ENCODE measurements at places on chromosomes 2 and 18.

- DNase-seq: no peak
Measured at GRCh38 chr2:196427986-196428634, 211.4 kb upstream of the CCDC150 start.

- DNase-seq: no peak
Measured at GRCh38 chr2:586641-587076, 90.5 kb downstream of the TMEM18 start.

GRCh38 chr2:114922076-114922475 is 479.6 kb downstream of the DPP10 start:
- no peak for DNase-seq

- no peak for DNase-seq
Measured at GRCh38 chr2:9093324-9093723, 89.8 kb upstream of the MBOAT2 start.

DNA sequence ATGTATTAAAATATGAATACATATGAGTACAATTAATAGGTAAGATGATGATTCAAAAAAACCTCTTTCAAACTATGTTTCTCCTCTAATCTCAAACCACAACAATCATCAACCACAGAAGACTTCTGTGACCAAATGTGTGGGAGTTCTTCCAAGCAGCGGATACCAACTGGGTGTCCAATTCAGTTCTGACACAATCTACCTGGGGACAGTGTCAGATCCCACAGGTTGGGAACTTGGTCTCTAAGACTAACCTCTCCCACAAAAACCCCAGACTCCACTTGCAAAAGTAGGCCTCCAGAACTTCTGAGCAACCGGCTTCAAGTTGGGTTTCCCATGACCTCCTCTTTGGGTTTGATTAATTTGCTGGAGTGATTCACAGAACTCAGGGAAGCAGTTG is 26.9 kb downstream of the FASTKD1 start:
- no peak for DNase-seq

DNA sequence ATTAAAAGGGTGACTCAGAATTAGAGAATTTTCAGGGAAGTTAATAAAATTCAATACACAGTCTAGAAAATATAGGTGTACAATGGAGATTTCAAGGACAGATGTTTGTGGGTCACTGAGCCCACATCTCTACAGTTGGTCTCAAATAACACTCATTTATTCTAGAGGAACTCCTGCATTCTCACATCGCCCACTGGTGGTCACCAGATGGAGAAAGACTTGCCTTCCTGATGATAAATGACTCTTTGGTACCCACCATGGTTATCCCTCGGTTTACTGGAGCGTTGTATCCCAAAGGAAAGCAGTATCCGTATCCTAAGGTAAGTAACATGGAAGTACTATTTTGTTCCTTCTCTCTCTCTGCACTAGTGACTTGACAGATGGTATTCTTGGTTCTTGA is 1297.1 kb downstream of the DPP10 start:
- DNase-seq: no peak

- DNase-seq: no peak
Measured at GRCh38 chr2:55311444-55311870, 42.4 kb upstream of the MTIF2 start.

DNA sequence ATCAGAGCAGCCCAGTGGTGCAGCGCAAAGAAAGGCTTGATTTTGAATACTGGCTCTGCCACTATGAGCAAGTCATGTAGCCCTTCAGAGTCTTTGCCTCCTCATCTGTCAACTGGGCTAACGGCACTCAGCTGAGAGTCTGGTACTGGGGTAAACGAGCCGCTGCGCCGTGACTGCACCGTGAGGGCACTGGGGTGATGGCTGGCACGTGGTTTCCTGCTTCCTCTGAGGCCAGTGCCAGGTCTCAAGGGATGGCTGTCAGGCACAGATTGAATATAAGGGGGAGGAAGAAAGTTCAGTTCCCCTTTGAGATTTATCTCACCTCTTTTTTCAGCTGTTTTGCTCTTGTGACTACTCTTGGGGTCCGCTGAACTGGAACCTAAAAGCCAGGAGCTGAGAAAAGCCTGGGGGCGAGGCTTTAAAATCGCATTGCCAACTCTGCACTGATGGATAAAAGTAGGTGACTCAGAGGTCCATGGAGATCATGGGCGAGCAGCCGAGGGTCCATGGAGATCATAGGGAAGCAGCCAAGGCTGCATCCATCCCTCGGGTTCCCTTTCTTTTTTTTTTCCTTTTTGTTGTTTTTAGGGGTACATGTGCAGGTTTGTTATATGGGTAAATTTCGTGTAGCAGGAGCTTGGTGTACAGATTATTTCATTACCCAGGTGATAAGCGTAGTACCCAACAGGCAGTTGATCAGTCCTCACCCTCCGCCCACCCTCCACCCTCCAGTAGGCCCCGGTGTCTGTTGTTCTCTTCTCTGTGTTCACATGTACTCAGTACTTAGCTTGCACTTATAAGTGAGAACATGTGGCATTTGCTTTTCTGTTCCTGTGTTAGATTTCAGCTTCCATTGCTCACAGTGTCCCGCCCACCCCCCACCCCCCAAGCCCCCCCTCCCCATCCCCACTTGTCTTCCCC is 114.3 kb downstream of the SPP2 start:
- DNase-seq: no peak

DNA sequence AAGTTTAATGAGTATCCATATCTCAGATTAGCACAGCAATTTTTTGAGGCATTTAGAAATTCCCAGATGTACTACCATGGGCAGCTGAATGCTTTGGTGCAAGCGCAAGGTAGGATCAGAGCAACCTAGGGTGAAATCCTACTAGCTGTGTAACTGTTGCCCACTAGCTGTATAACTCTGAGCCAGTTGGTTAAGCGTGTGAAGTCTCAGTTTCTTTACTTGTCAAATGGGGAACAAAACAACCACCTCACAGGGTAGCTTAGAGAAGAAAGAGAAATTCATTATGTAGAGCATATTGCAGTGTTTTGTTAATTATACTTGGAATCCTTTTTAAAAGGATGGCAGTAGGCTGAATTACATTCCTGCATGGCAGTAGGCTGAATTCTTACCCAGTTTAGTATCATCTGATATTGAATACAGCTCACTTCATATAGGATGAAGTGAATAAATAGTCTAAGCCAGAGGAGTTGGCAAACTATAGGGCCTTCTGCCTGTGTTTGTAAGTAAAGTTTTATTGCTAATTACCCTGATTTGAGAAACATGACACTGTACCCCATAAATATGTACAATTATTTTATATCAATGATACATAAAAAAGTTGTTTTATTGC is 180.7 kb downstream of the PLCL1 start:
- no peak for DNase-seq

GRCh38 chr2:108586116-108586515 is 51.8 kb downstream of the LIMS1 start:
- DNase-seq: no peak

- DNase-seq: no peak
Measured at GRCh38 chr2:60385648-60386047, 167.8 kb downstream of the BCL11A start.

GRCh38 chr2:36493306-36493705 is 104.7 kb downstream of the FEZ2 start:
- DNase-seq: no peak

- DNase-seq: no peak
Measured at GRCh38 chr2:11031876-11032275, 120.1 kb downstream of the KCNF1 start.

DNA sequence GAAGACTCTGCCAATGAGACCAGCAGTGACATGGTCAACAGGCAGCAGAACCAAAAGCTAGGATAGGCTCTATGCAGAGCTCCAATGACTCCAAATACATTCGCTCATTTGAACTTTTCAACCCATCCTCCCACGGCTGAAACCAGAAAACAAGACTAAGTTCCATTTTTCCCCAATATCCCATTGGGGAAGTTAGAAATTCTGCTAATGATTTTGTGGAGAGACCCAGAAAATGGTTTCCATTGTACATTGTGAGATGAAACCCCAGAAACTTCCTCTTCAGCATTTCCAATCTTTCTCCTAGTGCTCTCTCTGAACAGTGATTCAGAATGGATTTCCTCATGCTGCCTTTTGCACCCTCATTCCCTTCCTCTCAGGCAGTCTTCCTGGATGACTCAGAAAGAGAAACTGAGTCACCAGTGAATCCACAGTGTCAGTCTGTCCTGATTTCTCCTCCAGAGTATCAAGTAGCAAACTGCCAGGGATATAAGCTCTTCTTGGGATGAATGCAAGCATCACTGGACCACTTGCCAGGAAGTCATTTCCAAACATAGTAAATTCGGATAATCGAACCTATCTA is 467.7 kb upstream of the ID2 start:
- no peak for DNase-seq

GRCh38 chr2:30351116-30351515 is 95.9 kb upstream of the LCLAT1 start:
- DNase-seq: no peak

DNA sequence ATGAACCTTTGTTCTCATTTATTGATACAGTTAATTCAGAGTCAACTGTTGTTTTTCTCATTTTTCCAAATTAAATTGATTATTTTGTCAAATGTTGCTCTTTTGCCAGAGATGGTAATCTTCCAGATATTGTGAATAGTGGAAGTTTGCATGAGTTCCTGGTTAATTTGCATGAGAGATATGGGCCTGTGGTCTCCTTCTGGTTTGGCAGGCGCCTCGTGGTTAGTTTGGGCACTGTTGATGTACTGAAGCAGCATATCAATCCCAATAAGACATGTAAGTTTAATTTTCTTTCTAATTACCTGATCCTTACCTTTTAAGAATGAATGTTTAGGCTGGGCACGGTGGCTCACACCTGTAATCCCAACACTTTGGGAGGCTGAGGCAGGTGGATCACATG is 7.8 kb downstream of the CYP20A1 start:
- DNase-seq: no peak

- DNase-seq: no peak
Measured at GRCh38 chr18:5503740-5504139, 40.1 kb downstream of the EPB41L3 start.

DNA sequence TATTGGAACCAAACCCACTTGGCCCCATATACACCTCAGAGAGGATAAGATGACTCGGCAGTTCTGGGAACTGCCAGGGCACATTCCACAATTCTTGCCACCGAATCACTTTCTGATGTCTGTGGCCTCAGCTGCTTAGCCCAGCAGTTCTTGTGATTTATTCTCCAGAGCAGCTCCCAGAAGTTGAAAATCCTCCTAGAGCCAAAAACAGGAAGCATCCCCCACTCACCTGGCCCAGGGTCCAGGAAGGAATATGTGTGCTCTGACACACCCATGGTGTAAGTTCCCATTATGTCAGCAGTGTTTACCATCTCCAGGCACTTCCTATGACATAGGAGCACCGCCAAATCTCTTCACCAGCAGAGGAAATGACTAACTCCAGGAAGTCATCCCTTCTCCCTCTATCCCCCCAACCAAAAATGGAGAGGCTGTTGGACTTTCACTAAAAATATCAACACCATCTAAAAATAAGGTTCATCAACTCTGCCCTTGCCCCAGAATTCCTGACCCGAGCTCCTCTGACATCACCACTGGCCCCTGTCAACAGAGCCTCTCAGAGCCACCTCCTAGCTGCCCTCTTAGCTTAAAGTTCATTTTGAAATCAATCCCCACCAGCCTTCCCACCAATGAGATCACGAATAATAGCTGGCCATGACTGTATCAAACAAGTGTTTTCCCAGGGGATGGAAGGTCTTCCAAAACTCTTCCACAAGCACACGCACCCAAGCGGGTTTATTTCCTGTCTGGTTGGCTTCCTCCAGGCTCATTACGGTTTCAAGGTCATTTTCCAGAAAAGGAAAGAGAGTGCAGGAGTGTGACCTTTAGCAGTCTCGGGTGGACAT is 223.1 kb upstream of the PARD3B start:
- DNase-seq: no peak

- no peak for DNase-seq
Measured at GRCh38 chr18:47863041-47863440, 67.4 kb downstream of the SMAD2 start.

- no peak for DNase-seq
Measured at GRCh38 chr2:96507957-96508520, 2.9 kb upstream of the NEURL3 start.

DNA sequence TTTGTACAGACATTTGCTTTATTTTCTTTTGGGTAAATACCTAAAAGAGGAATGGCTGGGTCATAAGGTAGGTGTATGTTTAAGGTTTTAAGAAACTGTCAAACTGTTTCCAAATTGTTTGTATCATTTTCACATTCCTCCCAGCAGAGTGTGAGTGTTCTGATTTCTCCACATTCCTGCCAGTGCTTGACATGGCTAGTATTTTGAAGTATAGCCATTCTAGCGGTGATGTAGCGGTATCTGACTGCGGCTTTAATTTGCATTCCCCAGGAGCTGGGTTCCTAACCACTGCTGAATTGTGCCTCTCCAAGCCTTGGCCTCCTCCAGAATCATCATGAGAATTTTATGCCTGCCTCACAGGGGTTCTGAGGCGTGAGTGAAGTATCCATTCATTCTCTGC is 61.8 kb upstream of the ARL4C start:
- DNase-seq: no peak

GRCh38 chr2:5230855-5231254 is 461.3 kb upstream of the SOX11 start:
- DNase-seq: no peak

DNA sequence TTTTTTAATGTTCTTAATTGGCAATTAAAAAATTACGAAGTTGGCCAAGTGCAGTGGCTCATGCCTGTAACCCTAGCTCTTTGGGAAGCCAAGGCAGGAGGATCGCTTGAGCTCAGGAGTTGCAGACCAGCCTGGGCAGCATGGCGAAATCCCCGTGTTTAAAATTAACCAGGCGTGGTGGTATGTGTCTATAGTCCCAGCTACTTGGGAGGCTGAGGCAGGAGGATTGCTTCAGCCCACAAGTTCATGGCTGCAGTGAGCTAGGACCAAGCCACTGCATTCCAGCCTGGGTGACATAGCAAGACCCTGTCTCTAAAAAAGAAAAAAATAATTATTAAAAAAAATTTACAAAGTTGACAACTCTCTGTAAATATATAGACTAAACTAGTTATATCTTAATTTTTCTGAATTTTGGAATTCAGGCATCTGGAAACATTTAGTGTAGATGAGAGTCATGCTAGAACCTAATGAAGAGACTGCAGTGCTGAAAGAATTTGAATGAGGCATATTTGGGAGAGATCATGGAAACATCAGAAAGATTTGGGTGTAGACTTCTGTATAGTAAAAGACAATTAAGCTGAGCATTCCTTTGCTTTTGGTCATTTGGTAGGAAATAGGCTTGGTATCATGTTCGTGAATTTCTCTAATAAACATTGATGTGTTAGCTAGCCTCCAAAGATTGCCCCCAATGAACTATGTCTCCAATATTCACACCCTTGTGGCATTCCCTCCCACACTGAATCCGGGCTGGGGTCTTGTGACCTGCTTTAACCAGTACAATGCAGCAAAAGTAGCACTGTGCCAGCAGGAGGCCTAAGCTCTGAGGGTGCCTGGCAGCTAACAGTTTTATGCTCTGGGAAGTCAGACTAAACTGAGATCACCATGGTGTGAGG is 4.2 kb upstream of the ROCK1 start:
- DNase-seq: no peak
